ENCODE measurements at places on chromosomes 12 and 14.

- no peak for DNase-seq
Measured at GRCh38 chr12:120996133-120996746, 17.9 kb downstream of the HNF1A start.

GRCh38 chr14:90651271-90651804 lies 164.9 kb downstream of the TTC7B start:
- DNase-seq, result no peak

- DNase-seq, result no peak
Measured at GRCh38 chr14:65776193-65776852, 363.8 kb downstream of the FUT8 start.

GRCh38 chr14:93056840-93057585 lies 58.7 kb downstream of the ITPK1 start:
- DNase-seq, result no peak

DNA sequence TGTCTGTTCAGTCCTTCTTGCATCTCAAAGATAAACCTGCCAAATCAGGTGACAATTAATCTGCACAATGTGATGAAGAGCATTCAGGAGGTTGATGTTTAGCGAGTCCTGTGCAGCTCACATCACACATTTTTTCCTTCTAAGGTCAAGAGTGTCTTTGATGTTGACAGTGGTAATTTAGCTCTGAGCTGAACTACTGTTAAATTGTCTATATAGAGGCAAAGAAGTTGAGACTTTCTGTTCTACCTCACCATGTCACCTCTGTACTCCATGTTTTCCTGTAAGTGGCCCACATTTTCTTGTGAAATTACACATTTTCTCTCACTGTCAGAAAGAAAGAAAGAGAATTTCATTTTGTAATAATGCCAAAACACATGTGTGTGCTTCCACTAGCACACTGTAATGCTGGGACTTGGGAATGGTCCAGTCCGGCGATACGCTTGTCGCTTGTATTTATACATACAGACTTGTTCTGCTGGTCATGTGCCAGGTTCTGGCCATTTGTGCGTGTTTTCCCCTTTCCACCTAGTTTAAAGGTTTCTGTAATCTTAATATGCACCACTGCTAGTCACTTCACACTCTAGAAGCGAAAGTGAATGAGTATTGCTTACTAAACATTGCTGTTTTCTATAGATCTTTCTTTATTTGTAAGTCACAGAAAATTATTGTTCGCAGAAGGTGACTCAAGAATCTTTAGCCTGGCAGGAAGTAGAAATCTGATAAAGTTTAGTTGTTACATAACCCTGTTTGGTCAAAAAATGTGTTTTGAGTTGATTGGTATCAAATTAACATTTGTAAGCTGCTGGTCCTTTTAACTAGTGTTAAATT lies 328.9 kb downstream of the TMTC2 start:
- DNase-seq, result peak; percentile 39

GRCh38 chr12:124126950-124127655 lies 154.1 kb downstream of the ZNF664 start:
- no peak for DNase-seq

DNA sequence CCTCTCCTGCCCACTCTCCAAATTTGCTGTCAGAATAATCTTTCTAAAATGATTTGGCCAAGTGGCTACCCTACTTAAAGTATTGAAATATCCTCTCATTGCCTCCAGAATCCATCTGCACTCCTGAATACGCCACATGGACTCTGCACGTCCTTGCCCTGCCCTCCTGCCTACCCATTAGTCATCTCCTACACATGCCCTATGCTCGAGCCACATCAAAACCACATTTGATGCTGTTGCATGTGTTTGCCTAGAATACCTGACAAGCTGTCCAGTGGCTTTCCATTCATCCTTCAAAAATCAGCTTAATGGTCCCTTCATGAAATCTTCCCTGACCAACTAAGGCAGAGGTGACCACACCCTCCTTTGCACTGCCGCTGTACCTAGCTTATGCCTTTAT lies 17.0 kb downstream of the VCPKMT start:
- peak; percentile 16 for DNase-seq

DNA sequence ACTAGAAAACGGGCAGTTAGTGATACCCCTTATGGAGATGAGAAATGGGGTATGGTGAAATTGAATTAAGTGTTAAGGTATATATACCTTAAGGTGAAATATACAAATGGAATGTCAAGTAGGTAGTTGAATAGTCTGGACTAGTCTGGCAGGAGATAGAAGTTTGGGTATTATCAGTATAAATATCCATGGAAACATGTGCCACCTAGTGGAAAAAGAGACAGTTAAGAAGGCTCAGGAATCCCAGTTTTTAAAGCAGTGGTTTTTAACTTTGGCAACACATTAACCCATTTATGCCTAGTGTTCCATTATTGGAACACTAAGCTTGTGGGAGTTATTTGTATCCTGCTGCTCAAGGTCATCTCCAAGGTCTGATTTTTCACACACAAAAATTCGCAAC lies 38.6 kb upstream of the TPH2 start:
- DNase-seq, result no peak

- peak; percentile 8 for DNase-seq
Measured at GRCh38 chr14:23694085-23694948, 58.2 kb downstream of the DHRS2 start.

- DNase-seq, result no peak
Measured at GRCh38 chr14:83874662-83875061, 1655.3 kb upstream of the FLRT2 start.

DNA sequence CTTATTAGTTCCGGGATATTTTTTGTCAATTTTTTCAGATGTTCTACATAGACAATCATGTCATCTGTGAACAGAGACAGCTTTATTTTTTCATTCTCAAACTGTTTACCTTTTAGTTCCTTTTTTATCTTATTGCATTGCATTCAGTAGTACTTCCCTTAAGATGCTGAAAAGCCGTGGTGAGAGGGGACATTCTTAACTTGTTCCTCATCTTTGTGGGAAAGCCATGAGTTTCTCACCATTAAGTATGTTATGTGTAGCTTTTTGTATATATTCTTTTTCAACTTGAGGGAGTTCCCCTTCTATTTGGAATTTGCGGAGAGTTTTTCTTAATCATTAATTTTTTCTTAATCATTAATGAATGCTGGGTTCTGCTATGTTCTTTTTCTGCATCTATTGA lies 1727.1 kb upstream of the SEL1L start:
- DNase-seq, result no peak

GRCh38 chr14:96189281-96189711 lies 15.3 kb upstream of the BDKRB2 start:
- DNase-seq, result peak; percentile 20

DNA sequence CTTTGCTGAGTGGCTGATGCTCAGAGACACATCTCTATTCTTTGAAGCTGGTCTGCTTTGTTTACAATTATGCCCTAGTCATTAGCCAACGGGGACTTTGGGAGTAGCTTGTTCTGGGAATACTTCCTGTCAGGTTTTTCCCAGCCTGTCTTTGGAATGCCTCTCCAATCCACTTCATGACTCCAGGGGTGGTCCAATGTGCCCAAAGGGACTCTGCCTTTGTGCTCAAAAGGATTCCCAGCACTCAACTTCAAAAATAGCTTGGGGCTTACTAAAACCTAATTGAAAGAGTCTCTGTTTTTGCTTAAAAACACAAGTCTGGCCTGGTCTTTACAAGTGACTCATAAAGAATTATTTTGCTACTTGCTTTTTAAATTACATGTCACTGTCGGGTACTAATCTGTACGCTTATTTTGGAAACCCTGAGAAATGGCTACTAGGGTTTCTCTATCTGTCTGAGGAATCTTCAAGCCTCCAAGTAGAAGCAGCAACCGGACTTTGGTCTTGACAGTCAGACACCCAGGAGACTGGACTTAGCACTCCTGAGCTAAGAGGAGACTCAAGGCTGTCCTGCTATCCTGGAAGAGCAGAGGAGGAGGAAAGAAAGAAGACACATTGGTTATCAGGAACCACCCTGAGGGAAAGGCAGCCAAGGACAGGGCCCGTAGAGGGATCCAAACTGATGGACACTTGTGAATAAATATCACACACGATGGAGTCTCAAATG lies 20.7 kb downstream of the PHLDA1 start:
- DNase-seq, result peak; percentile 37

- DNase-seq, result no peak
Measured at GRCh38 chr14:75547552-75548250, 25.4 kb downstream of the BATF start.

DNA sequence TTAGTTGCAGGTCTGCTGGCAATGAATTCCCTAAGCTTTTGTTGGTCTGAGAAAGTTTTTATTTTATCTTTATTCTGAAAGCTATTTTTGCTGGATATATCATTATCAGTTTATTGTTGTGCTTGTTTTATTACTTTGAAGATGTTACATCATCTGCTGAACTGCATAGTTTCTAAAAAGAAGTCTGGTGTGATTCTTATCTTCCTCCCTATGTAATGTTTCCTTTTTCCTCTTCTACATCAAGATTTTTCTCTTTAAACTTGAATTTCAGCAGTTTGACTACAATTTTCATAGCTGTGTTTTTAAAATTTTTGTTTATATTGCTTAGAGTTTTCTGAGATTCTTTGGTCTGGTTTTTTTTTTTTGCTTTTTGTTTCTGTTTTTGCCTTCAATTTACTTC lies 137.1 kb upstream of the PMCH start:
- no peak for DNase-seq

DNA sequence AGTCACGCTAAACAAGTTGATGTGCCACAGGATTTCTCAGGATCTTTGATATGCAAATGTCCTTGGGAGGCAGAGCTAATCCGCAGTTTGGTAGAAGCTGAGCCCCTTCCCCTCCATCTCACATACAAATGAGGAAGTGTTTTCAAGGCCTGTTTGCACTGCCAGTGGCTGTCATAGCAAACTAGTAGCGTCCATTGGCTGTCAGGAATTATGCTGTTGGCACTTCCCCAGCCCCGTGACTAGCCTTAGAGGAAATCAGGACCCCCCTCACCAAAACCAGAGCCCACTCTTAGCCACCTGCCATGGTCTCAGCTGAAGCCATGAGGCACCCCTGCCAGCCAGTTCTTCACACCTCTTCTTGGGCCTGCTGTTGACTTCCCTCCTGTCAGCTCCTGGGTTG lies 253.9 kb downstream of the CACNA1C start:
- DNase-seq, result no peak

DNA sequence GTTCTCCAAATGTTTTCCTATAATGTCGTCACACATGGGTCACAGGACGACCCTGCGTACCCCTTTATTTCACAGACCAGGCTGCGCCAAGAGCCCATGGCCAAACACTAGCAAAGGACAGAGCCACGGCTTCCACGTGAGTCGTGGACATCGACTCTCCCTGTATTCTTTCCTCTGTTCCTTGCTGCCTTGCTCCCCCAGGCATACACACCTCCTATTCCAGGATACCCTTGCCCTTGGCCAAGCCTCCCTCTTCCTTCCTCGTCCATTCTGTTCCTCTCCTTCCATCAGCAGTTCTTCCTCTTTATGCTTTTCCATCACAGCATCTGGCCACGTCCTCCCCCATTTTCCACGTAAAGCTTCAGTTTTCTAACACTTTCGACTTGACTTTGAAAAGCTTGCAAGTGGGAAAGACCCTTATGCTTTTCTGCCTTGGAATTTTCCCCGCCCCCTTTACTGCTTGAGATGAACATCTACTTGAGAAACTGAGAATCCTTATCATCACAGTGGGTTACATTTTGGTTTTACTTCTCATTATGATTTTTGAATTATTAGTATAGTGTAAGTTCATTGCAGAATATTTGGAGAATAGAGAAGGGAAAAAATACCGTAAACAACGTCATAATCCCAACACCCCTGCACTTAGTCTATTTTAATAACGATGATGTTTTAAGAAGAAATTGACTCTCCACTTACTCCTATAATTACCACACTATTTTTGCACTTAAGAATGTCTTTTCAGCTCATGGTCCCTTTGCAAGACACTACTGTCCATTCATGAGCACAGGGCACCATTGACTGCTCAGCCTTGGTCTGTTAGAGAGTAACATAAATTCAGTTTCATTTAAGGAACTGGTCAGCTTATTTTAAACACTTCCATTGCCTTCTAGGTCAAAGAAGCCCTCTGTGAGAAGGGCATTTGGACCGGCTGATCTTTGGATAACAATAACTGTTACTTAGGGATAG lies 15.8 kb upstream of the NINJ2 start:
- DNase-seq, result no peak

DNA sequence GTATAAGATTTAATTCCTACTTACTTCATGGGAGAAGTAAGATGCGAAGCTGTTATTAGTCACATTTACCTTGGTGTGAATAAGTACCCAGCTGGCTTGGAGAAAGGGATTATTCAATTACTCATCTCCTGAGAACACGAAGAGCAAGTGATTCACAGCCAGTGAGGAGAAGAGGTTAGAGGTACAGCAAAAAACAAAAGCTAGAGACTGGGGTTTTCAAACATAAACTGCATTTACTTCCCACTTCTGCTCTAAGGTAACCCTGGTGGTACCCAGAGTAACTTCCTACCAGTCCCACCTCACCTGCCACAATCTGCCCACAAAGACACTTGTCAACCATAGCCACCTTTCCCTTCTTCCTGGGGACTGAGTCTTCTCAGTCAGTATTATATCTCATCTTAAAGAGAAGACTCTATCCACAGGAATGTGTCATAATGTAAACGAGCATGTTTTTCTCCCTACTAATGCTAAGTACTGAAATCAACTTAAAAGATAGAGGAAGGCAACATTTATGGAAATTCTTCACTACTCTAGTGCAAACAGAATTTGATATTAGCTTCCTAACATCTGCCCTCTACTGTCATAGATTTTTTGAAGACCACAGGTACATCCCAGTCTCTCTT lies 6.0 kb upstream of the IL22 start:
- no peak for DNase-seq

- DNase-seq, result no peak
Measured at GRCh38 chr12:100717733-100718067, 76.9 kb upstream of the ANO4 start.

DNA sequence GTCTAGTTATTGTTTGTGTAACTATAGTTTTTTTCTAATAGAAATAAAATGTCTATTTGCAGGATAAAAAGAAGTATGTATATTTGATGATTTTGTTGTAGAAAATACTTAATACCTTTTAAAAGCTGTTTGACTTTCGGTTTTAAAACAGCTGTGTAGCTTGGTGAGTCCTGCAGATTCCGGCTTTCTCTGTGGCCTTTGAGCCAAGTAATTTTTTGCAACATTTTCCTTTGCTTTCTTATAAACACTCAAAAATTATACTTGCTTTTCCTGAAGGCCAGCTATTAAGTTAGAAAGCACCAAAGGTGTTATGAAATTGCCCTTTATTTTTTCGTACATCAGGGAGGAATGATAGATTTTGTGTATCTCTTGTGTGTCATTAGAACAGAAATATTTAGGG lies 63.6 kb downstream of the CRADD start:
- DNase-seq, result peak; percentile 25

- DNase-seq, result no peak
Measured at GRCh38 chr14:81273521-81273920, 52.8 kb upstream of the GTF2A1 start.

GRCh38 chr14:20823859-20824258 lies 21.2 kb upstream of the RNASE1 start:
- no peak for DNase-seq

GRCh38 chr14:85546390-85546789 lies 16.4 kb downstream of the FLRT2 start:
- no peak for DNase-seq

DNA sequence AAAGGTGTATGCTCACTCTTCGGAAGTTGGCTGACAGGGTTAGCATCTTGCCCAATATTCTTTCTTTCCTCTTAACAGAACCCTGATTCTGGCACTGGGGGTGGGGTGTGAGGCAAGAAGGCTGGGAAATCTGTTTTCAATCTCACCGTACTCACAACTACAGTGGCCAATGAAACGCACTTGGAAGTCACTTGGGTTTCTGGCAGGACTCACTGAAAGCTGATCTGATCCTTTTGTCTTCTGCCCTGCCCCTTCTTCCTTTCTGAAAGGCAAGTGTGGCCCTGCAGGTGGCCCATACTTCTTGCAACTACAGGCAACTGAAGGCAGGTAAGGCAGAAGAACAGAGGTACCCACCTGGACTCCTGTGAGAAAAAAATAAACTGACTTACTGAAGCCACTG lies 106.9 kb downstream of the STXBP6 start:
- no peak for DNase-seq
